Left renal cortex interstitium (tissue), 4 donors: ENCODE measurements at places on chromosomes 1 and 21. TPM values are rescaled to one million over a fixed set of nuclear protein-coding genes. Genes with fewer than 3 reads are reported as not detected.

DNA sequence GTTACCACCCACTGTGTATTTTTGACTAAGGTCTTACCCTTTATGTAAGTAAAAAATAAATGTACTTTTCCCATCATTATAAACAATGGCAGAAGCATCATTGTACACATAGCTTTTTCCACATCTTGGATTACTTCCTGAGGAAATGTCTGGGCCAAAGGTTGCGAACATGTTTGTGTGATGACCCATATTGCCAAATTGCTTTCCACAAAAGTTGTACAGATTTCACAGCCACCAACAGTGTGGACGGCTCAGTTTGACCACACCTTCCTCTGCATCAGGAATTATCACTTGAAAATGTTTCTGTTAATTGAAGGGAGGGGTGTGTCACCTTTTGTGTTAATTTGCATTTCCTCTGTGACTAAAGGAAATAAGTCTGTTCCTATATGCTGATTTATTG is 25.7 kb downstream of the AKNAD1 start:
- no peak for DNase-seq

Gene DPT
- not detected for polyA plus RNA-seq

- DNase-seq: no peak
Observed at GRCh38 chr1:211359876-211360275, 33.2 kb downstream of the TRAF5 start.

DNA sequence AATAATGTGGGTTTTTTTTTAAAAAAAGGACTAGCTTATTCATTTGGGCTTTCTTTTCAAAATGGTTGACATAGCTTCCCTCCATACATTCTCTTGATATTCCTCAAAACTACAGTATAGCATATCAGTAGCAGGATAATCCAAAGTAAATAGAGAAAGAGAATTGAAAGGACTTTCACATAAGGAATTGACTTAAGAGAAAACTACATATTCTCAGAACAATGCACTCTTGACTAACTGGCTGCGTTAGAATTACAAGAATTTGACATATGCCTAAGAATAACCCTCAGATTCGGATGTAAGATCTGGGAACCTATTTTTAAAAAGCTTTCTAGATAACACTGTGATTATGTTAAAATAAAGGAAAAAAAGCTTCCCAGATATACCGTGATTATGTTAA is 3.1 kb downstream of the PRKAB2 start:
- no peak for DNase-seq

GRCh38 chr1:8013399-8013798 is 12.7 kb downstream of the ERRFI1 start:
- DNase-seq: no peak

Gene CELA3B
- not detected for polyA plus RNA-seq

GRCh38 chr1:41812453-41812852 is 106.3 kb downstream of the HIVEP3 start:
- no peak for DNase-seq

Gene NPR1
- polyA plus RNA-seq: 74.5 TPM

Gene GRHL3
- 3.5 TPM for polyA plus RNA-seq

DNA sequence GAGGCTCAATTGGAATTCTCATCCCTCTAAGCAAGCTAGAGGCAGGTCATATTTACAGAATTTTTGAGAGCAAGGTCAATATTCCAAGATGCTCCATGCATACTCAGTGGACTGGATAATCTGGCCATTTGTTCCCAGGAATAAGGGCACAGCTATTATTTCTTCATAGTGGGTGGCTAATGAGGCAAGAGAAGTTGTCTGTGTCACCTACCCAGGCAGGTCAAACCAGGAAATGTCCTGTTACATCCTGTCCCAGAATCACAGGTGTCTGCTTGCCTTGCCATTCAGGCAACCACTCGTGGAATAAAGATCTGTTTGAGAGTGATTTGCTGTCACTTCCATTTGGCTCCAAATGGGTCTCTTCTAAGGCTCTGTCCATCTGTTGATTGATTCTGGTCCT is 85.2 kb upstream of the ZP4 start:
- DNase-seq: no peak

DNA sequence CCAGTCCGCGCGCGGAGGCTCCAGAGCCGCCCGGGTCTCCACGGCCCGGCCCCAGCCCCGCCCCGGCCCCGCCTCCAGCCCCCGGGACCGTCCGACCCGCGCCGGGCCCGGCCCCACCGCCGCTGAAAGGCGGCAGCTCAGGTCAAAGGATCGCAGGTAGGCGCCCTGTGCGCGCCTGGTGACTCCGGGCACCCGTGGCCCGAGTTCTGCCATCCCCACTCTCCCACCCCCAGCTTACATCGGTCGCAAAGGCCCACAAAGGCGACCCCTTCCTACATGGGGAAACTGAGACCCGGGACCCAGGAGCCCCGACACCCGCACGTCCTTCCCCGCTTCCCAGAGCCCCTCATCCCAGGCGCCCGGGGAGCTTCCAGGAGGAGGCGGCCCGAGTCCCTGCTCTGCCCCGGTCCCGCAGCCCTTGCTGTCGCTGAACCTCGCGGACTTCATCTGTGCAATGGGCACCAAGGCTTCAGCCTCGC is at the start of gene TMEM200B:
TSS of gene TMEM200B (minus strand) at position 17 of the 479 bp plus-strand sequence. CDS start 2,075 bp downstream, outside the sequence.
- no peak for DNase-seq

Gene ETV3L
- polyA plus RNA-seq: not detected

Gene ZNF593OS
- 0.96 TPM for polyA plus RNA-seq

Gene KCNE2
- 0.83 TPM for polyA plus RNA-seq

- DNase-seq: no peak
Observed at GRCh38 chr1:204294357-204294756, 65.4 kb downstream of the PLEKHA6 start.

DNA sequence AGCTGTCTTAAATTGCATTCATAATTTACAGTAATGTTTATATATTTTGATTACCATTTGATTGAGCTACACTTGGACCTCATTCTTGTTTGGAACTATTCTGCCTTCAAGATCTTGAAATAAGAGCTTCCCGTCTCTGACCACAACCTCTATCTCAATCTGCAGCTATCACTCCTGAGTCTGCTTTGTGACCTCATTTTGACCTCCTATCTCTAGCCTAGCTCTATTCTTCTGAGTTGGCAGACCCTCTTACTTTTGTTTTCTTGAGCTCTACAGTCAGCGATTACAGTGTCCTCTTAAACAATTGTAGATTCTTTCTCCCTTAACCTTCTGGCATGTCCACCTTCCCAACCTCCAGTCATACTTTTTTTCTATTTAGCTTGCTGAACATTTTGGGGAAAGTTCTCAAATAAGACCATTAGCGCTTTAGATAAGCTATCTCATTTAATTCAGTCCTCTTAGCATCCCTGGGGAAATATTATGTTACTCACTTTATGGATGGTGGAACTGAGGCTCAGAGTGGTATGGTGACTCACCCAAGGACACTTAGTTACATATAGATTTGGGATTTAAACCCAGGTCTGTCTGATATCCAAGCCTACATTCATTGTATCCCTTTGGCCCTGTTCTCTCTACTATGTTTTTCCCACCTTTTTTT is 19.1 kb downstream of the RPAP2 start:
- no peak for DNase-seq

GRCh38 chr1:115021145-115021544 is 8.5 kb upstream of the TSHB start:
- no peak for DNase-seq

DNA sequence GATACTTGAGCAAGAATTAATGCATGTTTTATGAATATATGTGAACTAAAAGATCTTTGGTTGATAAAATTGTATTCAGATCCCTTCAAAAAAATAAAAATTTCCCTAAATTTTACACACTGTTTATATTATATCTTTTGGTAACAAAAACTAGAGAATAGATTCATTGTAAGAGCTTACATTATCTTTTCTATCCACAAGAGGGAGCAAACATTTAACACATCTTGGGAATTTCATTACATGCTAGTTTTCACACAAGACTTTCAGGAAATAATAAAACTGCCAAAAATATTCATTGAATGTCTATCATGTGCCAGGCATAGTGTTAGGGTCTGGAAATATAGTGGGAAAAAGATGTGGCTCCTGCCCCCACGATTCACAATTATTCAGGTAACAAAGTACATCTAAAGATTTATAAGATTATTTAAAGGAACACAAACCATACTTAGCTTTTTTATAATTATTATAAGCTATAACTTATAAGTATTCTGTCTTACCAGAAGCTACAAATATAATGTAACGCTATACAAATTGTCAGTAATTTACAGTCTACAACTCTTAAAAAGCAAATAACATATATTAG is 30.6 kb downstream of the FAF1 start:
- DNase-seq: no peak

DNA sequence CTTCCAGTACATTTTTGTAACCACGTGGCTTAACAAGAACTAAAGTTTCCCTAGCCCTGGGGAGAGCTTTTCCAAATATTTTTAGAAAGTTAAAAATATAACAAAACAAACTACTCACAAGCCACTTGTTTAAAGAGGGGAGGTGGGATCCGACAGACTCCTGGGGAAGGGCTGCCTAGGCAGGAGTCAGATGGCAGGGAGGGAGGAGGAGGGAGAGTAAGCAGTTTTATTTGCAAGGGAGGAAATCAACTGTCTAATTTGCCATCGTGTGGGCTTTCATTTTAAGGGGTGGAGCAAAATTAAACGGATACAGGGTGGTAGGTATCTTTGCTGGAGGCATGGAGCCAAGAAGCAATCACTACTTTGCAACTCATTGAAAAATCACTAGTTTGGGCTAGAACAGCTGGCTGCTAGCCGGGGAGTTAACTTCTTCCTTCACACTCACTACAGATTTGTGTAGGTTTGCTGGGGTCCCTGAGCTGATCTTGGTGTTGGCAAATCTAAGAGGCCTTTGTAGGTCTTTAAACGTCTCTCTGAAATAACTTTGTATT is 8.8 kb downstream of the BARHL2 start:
- no peak for DNase-seq

Gene UBXN11
- polyA plus RNA-seq: 58.2 TPM

Gene ALX3
- not detected for polyA plus RNA-seq

DNA sequence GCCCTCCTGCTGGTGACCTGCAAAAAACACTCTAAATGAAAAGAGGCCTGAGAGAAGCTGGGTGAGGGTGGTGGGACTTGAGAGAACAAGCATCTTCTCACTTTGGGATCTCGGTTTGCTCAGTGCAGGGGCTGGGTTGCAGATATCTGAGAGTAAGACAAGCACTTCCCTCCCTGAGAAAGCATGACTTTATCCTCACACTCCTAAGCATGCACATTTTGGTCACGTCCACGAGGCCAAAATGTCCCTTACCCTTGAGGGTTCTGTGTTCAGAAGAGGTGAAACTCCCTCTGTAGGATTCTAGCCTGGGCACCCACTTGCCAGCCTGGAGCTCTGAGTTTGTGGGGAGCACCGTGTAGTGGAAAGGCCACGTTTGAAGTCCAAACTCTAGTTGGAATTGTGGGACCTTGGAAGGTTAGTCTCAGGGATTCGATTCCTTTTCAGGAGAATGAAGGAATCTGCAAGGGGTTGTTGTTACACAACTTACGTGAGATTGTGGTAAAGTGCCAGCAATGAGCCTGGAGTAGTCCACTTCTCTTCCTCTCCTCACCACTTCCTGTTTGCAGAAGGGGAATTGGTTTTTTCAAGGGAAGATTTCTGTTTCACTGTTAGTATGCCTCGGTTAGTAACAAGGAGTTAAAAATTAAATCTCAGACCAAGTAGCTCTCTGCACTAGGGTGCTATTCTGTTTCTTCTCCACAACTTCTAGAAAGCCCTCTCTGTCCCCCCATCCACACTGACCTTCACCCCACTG is 3.0 kb downstream of the FCAMR start:
- DNase-seq: no peak

Gene FCRL3
- polyA plus RNA-seq: 0.13 TPM

Gene AIRE
- polyA plus RNA-seq: 0.19 TPM

DNA sequence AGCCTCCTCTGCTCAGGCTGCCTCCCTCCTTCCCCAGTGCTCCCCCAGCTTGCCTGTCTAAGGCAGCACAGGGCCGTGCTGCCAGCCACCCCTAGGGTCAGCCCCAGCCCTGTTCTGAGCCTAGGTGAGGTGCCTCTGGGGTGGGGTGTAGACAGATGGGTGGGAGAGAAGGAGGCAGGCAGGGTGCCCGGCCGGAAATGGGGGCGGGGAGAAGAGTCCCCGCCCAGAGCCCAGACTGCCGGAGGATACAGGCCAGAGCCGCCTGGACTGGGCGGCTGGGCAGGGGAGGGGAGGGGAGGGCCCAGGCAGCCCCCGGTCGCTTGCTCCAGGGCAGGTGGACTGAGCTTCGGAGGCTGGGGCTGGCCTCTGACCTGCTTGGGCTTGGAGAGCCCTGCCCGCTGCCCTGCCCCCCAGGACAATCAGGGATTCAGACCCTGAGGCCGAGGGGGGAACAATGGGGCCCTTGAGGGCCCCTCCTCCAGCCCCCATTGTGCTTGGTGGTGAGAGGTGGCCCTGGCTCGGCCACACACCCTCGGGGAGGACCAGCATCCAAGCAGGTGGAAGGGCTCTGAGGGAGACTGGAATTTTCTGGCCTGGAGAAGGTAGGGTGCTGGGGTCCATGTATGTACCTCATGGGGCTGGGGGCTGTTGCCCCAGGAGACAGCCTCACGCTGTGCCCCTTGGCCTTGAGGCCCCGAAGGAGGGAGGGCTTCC is at the start of gene GJC2:
TSS of gene GJC2 (plus strand) at position 525 of the 714 bp plus-strand sequence. CDS start 7,829 bp downstream, outside the sequence.
- no peak for DNase-seq

DNA sequence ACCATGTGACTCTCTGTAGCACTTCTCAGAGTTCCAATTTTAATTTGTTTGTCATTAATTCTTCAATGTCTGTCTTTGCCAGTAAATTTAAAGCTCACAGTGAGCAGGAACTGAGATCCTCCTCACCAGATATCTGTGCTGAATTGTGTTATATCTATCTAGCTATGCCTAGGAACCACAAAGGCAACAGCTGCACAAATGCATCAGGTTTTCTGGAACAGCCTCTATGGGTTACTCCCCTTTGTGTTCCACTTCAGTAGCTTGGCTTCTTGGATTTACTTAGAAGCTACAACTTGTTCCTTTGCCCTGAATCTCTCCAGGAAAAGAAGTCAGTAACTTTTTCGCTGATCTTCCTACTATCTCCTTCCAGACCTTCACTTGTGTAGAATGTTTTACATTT is 1237.8 kb upstream of the ADGRL4 start:
- no peak for DNase-seq

Gene LEMD1
- 2.6 TPM for polyA plus RNA-seq

Gene TTLL7
- 6.3 TPM for polyA plus RNA-seq

DNA sequence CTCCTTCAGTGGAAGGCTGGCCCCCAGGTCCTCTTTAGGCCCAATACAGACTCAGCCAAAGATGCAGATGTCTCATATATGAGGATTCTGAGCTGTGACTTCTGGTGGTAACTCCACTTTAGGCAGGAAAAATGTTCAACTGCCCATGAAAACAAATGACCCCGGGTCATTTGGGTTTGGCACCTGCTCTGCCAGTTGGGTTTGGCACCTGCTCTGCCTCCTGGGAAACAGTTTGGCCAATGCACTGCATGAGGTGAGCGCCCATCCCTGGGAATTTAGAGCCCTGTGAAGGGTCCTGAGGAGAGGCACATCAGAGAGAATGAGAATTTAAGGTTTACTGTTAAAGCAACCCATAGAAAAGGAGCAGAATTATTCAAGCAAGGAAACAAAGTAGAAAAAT is 45.3 kb downstream of the B3GALT5 start:
- no peak for DNase-seq

Gene OTUD7B
- polyA plus RNA-seq: 16.9 TPM

- DNase-seq: no peak
Observed at GRCh38 chr1:26064553-26064952, 2.9 kb downstream of the TRIM63 start.
